HCEC 1CT (cell line): ENCODE measurements at places on chromosomes 3 and 15.
A peak's percentile ranks its signal among the peaks of the same experiment; 100 is the strongest.

- no peak for DNase-seq
Observed at GRCh38 chr3:61257148-61257547, 5.9 kb upstream of the FHIT start.

- DNase-seq = peak; percentile 66
Observed at GRCh38 chr3:102206511-102207031, 228.2 kb upstream of the ZPLD1 start.

DNA sequence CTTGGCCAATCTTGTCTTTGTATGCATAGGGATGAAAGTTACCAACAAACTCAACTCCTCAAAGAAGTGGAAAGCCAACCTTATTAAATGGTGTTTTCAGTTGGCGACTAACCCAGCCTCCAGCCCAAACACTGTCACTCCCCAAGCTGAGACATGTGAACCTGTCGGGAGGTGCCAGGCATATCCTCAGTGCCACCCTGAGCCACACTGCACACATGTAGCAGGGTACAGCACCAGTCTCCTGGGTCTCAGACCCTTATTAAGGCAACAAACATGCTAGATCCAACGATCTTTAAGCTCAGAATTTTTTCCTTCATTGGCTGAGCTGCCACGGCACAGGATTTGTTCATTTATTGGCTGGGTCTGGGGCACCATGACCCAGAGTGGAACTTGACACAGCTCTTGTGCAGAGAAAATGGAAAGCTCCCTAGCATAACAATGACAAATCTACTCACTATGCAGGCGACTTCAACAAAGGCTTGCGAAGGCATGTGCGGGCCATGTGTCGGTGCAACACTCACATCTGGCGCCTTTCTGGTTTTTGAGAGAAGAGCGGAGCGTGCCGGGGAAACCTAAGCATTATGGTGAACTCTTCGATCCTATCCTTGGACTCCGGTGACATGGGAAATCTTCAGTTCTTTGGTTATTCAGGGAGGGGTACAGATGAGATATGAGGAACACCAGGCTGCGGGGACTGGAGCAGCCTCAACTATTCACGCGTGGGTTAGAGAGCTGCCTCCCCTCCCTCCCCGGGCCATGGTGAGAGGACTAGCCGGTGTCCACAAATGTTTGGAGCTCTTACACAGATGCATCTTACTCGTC lies 190.1 kb downstream of the FAM43A start:
- DNase-seq = no peak

DNA sequence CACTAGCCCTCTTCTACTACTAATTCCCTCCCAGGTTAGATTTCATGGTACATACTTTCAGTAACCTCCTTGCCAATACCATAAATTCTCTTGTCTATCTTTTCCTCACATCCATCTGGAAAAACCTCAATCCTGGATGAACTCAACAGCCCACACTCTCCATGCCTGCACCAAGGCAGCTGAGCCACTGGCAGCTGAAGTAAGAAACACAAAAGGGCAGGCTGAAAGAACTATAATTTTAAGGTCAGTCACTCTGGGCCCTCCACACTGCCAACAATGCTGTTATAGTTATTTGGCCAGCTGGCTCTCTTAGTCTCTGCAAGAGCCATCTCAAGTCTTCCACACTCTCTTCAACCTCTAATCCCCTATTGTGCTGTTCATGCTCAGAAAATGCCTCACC lies 15.1 kb upstream of the TIPARP start:
- no peak for DNase-seq

DNA sequence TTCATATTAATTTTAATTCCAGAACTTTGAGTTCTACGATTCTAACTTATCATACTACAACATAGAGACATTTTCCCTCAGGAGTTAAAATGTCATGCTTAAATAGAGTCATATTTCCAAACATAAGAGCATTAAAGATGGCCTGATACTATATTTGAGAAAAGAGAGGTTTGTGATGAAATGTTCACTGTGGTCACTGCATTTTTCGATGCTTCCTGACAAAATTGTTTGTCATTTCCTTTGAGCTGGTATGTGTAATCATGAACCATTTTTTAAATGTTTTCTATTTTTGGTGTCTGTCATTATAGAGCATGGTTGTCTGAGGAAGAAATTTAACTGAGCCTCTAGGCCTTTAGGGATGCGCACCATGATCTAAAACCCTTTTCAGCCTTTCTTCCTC lies 721.4 kb upstream of the NR2F2 start:
- peak; percentile 57 for DNase-seq

GRCh38 chr15:39392469-39393047 lies 188.3 kb upstream of the THBS1 start:
- DNase-seq = no peak

GRCh38 chr3:195236076-195236798 lies 34.7 kb downstream of the XXYLT1 start:
- no peak for DNase-seq

GRCh38 chr3:108388136-108389132 lies 92.1 kb downstream of the HHLA2 start:
- no peak for DNase-seq

- DNase-seq = no peak
Observed at GRCh38 chr3:187995043-187995400, 158.9 kb upstream of the LPP start.

DNA sequence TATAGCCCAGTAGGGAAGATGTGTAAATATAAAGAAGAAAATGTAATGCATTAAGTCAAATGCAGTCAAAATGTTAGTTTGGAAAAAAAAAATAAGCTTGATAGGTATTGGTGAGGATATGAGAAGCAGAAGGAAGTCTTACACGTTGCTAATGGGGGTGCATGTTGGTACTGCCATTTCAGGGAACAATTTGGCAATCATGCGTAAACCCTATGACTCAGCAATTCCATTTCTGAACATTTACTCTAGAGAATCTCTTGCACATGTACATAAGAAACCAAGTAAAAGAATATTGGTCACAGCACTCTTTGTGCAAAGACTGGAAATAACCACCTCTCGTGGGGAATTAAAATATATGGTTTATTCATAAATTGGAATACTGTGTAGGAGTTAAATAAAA lies 35.5 kb upstream of the TIMP4 start:
- peak; percentile 94 for DNase-seq

DNA sequence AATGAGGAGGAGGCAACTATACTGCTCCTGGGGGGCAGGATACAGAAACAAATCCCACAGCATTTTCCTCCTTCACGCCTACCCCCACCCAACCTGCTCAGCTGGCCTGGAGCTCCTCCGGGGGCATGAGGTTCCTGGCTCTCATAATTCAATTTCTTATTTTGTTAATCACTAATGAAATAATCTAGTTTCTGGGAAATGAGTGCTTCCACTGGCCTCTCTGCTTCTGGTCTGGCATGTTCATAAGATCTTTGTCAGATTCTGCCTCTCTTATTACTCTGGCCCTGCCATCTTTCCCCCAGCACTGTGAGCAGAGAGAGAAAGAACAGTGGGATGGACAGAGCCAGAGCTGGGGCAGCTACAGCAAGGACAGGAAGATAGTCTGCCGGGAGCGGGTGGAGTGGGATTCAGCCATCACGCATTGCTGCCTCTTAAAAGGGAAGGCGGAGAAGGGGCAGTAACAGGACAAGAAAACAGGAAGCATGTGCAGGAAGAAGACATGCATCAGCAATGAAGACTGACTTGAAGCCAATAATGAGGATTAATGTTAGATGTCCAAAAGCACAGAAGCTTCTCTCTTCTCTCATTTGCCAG lies 13.6 kb downstream of the RPAP1 start:
- no peak for DNase-seq

DNA sequence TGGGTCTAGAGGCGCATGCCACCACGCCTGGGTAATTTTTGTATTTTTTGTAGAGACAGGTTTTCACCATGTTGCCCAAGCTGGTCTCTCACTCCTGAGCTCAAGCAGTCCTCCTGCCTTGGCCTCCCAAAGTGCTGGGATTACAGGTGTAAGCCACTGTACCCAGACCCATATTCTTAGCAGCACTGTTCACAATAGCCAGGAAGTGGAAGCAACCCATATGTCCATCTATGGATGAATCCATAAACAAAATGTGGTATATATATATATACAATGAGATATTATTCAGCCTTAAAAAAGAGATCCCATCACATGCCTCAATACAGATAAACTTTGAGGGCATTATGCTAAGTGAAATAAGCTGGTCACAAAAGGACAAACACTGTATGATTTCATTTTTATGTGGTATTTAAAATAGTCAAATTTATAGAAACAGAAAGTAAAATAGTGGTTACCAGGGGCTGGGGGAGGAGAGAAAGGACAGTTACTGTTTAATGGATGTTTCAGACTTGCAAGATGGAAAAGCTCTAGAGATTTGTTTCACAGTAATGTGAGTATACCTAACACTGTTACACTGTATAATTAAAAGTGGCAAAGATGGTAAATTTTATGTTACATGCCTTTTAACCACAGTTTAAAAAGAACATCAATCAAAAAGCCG lies 35.7 kb upstream of the GRAMD1C start:
- no peak for DNase-seq

- DNase-seq = no peak
Observed at GRCh38 chr3:183497313-183497712, 58.2 kb downstream of the KLHL6 start.

DNA sequence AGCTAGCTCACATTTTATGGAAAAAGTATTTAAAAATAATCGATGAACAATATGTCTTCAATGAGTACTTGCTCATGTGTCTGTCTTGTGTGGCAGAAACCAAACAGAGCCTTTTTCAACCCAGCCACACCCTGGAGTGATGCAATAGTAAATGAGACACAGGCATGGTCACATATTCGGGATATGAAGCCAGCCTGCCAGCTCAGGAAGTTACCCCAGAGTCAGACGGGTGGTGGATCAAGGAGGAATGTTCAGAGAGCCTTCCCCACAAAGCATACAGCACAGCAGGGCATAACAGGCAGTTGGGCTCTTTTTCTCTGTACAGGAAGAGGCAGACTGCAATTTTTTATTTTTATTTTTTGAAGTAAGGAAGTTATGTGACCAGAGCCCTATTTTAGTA lies 27.3 kb downstream of the LARP6 start:
- peak; percentile 87 for DNase-seq
